T-helper 17 cell (primary cell): ENCODE measurements at places on chromosomes 2 and 18.

DNA sequence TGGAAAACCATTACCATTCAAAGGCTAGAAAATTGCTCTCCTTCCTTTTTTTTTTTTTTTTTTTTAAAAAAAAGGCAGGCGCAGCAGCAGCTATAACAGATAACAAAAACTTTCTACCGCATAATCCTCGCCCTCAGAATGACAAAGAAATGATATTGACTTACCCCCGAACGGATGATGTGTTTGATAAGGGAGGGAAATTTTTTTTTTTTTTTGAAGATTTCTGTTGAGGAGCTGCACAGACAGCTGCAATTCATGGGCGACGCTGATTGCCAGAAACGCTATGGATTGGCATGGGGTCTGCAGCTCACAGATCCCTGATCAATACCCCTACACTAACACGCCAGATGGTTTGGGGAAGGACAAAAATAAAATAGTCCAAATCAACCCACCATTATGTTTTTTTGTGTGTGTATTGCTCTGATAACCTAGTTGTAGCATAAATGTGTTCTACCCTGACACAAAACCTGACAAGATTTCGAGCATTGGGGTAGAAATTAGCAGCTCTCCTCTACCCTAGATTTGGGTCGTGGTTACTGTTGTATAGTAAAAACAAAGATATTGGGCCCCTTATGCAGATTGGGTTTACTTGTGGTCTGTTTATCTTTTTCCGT is 3.6 kb upstream of the ONECUT2 start:
- no peak for DNase-seq

DNA sequence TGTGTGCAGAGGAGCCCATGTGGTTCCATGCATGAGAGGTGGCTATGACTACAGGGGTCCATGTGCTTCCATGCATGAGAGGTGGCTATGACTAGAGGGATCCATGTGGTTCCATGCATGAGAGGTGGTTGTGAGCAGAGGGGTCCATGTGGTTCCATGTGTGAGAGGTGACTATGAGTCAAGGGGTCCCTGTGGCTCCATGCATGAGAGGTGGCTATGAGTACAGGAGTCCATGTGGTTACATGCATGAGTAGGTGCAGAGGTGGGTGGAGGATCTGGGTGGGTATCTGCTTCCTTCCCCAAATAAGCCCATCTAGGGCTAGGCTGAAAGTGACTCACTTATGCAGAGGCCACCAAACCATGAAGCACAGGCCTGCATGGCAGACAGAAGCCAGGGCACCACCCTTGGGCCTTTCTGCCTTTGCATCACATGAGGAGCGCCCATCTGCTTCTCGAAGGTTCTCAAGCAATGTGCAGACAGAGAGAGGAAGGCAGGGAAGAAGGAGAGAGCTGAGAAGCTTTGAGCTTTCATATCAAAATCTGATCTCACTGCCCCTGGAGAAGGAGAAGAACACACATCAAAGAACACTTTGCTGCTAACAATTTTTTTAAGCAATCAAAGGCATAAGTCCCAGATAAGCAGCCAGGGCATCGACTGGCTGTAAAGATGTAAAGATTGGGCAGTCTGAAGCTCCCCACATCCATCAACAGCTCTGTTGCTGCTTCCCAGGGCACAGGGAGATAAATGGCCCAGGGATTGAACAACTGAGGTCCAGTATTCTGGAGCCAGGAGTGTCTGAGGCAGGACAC is 137.6 kb downstream of the TNS1 start:
- DNase-seq = no peak

DNA sequence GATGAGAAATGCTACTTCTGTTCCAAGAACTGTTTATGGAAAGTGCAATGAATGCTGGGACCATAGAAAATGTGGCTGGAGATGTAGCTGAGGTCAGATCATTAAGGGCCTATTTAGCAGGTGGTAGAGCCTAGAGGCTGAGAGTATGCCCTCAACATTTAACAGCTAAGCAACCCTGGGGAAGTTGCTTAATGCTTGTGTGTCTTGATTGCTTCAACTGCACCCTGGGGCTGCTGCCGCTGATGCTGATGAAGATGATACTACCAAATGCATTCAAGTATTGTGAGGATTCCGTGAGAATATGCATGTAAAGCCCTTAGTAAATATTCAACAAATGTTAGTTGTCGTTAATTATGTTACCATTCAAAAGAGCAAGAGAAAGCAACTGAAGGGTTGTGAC is 273.2 kb downstream of the BCL11A start:
- DNase-seq = no peak

GRCh38 chr18:43606795-43607194 is 329.5 kb upstream of the SYT4 start:
- no peak for DNase-seq

- DNase-seq = no peak
Measured at GRCh38 chr18:22226801-22227200, 57.4 kb downstream of the GATA6 start.

GRCh38 chr18:63379639-63379962 is 12.6 kb upstream of the KDSR start:
- no peak for DNase-seq

GRCh38 chr18:44119607-44120006 is 561.1 kb upstream of the SETBP1 start:
- no peak for DNase-seq

DNA sequence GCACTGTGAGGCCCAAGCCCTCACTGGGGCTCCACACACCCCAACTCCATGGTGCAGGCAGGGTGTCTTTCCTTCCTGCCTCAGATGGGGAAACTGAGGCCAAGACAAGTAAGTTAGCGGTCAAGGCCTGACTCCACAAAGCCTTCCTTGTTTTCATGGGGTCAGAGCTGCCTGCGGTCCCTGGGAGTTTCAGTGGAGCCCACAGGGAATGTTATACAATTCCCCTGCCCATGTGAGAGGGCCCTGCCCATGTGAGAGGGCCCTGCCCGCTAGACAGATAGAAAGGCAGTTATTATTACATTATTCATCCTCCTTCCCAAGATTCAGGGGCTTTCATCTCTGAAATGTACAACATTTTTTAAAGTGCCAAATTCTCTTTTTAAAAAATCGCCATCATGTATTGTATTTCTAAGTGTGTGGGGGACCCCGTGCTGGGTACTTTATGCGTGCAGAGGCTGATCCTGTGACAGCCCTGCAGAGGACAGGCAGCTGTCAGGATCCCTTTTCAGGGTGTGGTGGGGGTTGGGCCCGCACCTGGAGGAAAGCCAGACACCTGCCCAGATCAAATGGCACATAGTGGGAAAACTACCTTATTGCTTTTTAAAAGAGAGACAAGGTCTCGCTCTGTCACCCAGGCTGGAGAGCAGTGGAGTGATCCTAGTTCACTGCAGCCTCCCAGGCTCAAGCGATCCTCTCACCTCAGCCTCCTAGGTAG is 23.4 kb downstream of the FBLN7 start:
- DNase-seq = no peak

DNA sequence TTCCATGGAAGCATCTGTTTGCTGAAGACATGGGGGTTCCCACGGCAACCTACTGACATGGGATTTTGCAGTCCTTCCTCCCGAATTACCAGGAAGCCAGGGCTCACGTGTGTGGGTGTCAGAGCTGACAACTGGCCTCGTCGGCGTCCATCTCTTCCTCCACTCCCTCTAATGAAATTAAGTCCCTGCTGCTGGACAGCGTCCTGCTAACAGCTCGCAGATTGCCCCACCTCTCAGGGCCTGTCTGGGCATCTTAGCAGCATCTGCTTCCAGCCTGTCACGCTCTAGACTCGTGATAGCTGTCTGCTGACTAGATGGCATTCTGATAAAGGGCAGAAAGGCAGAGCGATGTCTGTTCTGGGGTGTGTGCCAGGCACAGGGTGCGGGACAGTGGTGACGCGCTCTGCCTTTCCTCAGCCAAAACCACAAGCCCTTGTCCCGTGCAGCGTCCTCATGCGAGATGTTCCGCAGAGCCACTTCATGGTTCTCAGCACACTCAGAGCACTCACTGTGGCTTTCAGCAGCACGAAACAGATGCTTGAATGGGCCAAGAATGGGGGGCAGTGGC is 161.1 kb downstream of the ARL4C start:
- peak; percentile 61 for DNase-seq

DNA sequence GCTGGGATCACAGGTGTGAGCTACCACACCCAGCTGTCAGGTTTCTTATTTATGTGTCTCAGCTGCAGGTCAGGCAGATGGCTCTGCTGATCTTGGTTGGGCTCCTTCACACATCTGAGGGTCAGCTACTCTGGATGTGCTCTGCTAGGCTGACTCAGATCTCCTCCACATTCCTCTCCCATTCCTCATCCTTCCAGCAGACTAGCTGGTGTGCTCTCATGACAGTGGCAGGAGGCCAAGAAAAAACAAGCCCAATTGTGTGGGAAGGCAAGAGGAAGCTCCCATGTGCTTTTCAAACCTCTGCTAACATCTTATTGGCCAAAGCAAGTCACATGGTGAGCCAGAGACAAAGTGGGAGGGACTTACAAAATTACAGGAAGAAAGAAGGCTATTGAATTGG is 11.7 kb upstream of the MSH6 start:
- no peak for DNase-seq

DNA sequence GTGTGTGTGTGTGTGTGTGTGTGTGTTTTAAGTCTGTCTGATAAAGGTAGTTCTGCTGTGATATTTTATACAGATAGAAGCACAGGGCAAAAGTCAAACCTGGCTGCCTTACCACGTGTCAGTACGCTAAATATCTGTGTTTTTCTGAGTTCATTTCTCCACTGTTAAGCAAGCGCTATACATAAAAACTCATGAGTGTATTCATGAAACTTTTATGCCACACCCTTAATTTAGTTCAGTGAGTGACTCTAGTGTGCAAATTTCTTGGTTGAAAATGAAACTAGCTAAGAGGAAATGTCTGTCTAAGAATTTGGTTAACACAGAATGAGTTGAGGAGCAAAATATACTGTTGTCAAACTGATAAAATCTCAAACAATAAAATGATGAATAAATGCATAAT is 11.2 kb downstream of the CASP10 start:
- no peak for DNase-seq

- no peak for DNase-seq
Measured at GRCh38 chr2:45804987-45805755, 153.7 kb downstream of the PRKCE start.

DNA sequence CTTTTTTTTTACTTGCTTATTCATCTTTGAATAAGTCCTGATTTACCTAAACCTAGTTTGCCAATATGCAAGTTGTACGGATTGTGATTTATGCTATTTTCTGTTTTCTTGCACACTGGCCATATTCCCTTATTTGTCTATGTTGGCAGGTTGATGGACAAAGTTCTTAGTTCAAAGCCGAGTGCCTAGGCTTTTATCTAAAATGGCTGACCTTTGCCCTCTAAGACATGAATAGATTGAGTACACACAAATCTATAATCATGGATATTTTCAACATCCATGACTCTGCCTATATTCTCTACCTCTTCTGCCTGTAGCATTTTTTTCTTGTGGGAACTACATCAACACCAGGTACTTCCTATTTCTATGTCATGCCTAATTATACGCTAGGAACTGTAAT is 171.7 kb downstream of the TMEFF2 start:
- DNase-seq = no peak

DNA sequence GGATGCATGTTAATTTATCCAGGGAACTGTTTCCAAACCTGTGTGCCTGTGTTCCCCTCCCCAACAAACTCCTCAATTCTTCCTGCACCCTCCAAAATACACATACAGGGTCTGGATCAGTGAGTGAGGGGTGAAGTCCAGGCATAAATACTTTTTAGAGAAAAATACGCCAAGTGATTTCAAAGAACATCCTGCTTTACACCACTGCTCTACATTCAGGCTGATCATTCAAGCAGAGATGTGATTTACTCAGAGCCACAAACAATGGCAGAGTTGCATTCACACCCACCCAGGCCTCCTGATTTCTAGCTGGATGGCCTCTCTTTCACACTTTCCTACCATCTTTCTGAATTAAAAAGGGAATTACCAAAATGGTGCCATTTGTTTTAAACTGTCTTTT is 289.5 kb upstream of the SLC14A2 start:
- no peak for DNase-seq

GRCh38 chr2:212730994-212731393 is 192.4 kb upstream of the ERBB4 start:
- no peak for DNase-seq

- DNase-seq = no peak
Measured at GRCh38 chr2:105576440-105577241, 168.1 kb upstream of the NCK2 start.

- no peak for DNase-seq
Measured at GRCh38 chr2:53033411-53033810, 734.2 kb upstream of the CHAC2 start.

DNA sequence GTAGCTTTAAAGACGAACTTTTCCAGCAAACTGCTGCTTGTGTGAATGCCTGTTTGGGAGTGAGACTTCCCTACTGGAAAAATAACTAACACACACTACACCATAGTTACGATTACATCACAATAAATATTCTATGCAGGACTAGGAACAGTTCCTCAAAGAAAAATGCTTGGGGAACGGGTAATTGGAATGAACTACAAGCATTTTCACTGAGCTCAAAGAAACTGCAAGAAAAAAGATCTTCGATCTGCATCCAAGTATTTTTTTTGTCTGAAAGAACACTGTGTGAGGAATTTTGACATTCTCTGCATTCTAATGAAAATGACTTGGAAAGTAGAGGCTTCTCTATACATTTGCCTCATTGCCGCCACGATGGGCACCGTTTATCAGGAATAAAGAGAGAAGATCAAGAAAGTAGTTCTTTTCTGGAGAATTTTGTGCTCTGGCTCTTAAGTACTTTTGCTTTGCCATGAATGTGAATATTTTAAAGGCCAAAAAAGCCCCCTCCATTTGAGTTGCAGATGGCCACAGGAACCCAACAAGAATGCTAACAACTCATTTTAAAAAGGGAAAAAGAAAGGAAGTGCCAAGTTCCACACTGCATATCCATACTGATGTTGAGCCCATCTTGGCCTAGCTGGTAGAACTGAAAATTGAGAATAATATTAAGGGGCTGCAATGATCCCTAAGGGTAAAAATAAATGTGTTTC is 13.6 kb downstream of the LYPD1 start:
- no peak for DNase-seq

GRCh38 chr2:43284967-43285366 is 58.6 kb upstream of the ZFP36L2 start:
- no peak for DNase-seq

GRCh38 chr18:23495723-23496440 is 7.4 kb upstream of the RMC1 start:
- no peak for DNase-seq
